ENCODE measurements at places on chromosomes 4 and X.
A peak's percentile ranks its signal among the peaks of the same experiment; 100 is the strongest.

- DNase-seq = no peak
Measured at GRCh38 chr4:13546941-13547484, 2.7 kb upstream of the NKX3-2 start.

GRCh38 chr4:174058846-174059245, 224.6 kb downstream of the FBXO8 start:
- DNase-seq = no peak

- no peak for DNase-seq
Measured at GRCh38 chr4:41874873-41875272, 60.4 kb upstream of the TMEM33 start.

DNA sequence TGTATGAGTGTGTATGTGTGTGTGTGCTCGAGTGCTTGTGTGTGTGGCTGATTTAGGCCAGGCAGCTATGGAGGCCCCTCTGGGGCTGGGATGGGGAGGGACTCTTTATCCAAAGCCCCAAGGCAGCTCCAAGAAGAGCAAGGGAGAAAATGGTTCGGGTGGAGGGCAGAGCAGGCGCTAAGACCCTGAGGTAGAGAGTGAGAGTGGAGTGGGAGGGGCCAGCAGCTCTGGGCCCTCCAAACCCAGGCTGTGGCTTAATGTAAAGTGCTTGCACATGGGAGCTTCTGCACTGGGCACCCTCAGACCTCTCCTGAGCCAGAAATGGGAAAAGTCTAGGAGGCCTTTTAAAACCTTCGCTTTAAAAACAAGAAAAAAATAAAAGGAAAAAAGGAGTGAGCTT, 233.5 kb upstream of the PSAPL1 start:
- no peak for DNase-seq

DNA sequence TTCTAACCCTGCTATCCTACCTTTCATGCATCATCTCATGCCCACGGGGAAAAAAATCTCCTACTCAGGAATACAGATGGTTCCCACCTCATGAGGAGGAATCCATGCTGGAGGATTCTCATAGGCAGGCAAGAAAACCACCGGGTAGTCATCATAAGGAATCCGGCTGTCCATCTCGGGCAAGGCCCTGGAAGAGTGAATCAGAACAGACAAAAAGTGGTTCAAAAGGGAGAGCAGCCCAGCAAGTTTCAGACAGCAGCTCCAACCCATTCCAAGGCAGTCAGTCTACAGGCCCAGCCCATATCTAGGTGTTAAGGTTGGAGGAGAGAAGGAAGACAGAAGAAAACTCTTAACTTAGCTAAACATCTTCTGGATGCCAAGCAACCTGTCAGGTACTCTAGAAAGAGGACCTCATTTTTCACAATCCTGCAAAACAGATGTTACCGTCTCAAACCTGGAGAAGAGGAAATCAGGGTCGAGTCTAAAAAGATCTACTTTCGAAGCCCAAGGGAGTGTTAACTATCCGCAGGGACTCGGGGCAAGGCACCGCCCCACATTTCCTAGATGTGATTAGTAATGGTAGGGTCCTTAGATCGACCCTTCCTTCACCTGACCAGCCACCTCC, 447 bp downstream of the PDZD11 start:
- no peak for DNase-seq

DNA sequence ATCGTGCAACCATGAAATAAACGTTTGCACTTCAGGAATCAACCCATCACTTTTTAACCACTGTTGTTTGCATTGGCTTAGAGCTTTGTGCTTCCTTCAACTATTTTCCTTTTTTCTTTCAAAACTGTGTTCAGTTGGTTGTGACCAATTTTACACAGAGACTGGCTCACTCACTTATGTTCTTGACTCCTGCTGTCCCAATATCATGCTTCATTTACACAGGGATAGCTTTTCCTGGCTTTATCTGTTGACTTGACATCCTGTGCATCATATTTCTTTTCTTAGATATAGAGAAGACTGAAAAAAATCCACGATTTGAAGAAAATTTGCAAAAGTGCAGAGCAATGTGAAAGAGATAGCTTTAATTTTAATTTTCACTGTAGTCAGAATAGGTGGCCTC, 38.8 kb downstream of the REPS2 start:
- no peak for DNase-seq

GRCh38 chr4:3239998-3240920, 8.7 kb upstream of the MSANTD1 start:
- DNase-seq = no peak

GRCh38 chrX:47380268-47380667, 9.9 kb downstream of the ZNF157 start:
- DNase-seq = peak; percentile 79

GRCh38 chr4:180947425-180947824, 1295.8 kb upstream of the TENM3 start:
- no peak for DNase-seq

DNA sequence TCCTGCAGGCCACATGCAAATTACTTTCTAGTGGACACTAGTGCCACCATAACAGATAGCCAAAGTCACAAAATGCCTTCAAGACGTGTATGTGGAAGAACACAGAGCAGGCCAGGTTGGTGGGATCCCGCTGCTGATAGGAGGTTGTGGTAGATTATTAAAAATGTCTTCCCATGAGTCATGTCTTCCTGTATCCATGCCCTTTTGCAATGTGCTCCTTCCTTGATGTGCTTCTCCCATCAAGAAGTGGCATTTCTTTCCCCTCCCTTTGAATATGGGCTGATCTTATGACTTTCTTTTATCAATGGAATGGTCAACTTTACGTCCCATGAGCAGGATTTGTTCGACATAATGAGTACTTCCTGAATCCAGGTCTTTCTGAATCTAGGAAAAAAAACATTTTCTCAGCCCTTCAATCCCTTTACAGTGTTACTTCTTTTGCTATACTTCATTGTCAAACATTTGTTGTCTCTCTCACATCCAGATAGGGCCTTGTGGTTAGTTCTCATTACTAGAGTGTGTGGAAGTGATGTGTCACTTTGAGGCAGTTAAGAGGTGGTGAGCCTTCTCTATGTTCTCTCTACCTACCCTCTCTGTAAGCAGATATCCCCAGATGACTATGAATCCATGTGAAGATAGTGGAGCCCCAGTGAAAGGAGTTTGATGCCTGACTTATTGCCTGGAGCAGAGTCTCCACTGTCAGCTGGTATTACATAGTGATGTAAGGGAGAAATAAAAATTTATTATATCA, 519.2 kb upstream of the DIPK2B start:
- no peak for DNase-seq

- DNase-seq = peak; percentile 44
Measured at GRCh38 chr4:109977854-109978501, 65.3 kb downstream of the EGF start.

DNA sequence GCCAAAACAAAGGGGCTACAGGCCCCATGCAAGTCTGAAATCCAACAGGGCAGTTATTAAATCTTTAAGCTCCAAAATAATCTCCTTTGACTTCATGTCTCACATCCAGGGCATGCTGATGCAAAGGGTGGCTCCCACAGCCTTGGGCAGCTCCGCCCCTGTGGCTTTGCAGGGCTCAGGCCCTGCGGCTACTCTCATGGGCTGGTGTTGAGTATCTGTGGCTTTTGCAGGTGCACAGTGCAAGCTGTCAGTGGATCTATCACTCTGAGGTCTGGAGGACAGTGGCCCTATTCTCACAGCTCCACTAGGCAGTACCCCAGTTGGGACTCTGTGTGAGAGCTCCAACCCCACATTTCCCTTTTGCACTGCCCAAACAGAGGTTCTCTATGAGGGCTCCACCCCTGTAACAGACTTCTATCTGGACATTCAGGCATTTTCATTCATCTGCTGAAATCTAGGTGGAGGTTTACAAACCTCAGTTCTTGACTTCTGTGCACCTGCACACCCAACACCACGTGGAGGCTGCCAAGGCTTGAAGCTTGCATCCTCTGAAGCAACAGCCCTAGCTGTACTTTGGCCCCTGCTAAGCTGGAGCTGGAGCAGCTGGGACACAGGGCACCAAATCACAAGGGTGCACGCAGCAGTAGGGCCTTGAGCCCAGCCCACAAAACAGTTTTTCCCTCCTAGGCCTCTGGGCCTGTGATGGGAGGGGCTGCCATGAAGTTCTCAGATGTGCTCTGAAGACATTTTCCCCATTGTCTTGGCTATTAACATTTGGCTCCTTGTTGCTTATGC, 154.8 kb upstream of the PDE5A start:
- no peak for DNase-seq

GRCh38 chrX:71296806-71297205, 4.7 kb upstream of the ITGB1BP2 start:
- no peak for DNase-seq

- peak; percentile 5 for DNase-seq
Measured at GRCh38 chrX:15334561-15334960, 762 bp downstream of the PIGA start.

DNA sequence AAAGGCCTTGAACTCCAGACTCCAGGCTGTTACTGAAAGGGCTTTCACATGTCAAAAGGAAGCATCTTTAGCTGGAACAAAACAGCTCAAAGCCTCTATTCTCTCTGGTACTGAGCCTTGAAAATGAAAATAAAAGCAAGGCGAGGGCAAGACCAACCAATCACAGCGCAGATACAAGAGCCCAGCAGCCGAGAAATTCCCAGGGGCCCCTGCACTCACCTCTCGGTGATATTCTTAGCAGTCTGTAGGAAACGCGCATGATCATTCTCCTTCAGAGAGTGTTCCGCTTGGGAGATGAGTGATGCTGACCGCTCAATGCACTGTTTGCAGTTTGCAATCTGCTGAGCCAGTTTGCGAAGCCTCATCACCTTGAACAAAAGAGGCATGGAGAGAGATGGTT, 138.1 kb downstream of the MID1 start:
- DNase-seq = no peak

DNA sequence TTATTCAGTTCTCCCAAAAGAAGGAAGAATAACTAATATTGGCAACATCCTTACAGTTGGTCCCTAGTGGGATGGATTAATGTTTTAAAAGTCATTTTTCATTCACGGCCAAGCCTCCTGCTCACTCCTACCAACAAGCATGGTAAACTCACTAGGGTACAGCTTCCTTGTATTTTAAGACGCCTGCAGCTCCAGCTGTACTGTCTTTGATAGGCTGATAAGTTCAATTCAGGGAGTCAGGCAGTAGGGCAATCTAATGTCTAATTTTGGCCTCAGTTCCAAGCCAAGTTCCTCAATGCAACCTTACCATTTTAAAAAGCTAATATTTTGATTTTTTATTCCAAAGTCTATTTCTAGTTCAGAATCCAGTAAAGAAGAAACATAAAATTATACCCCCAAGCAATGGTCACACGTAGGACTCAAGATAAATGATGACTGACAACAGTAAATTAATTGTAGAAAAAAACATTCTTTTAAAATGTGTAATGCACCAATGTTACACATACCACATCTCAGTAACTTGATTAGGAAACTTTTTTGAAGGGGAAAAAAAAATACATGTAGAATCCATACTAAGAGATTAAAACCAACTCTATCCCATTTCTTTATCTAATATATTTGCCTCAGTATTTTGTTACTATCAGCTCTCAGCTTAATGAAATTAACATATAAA, 9.3 kb downstream of the LCORL start:
- no peak for DNase-seq

DNA sequence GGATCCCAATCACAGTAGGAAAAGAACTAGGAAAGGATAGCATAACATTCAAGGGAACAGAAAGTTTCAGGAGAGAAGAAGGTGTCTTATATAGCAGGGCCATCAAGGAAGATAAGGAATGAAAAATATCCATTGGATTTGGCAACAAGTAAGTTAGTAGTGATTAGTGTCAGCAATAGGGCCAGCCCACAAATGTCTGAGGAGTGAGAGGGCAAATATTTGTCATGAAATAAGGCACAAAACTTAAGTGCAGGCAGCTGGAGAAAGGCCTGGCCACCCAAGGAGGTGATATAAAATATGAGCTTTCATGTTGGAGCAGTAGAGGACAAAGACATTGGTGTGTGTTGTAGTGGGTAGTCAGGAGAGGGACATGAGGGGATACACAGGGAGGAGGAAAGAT, 132.1 kb downstream of the COL4A6 start:
- no peak for DNase-seq

DNA sequence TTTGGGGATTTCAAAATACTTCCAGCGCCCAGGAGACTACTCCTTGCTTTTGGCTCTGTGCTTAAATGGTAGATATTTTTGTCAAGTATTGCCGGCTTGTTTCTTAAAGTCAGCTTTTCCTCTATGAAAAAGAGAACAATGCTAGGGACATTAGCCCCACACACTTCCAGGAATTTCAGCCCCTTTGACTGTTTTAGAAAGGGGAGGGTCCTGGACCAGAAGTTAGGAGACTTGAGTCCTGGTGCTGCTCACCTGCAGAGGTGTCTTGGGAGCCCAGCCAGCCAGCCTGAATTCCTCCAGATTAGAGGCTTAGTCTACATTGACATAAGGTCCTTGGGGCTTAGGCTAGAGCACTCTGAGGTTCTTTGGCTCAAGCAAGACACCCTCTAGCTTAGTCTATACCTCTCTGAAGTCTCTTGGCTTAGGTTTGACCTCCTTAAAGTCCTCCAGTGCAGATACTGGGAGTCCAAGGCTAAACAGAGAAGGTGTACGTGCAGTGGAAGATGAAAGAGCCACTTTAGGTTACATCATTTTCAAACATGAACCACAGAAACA, 1.6 kb upstream of the SETD7 start:
- DNase-seq = no peak

DNA sequence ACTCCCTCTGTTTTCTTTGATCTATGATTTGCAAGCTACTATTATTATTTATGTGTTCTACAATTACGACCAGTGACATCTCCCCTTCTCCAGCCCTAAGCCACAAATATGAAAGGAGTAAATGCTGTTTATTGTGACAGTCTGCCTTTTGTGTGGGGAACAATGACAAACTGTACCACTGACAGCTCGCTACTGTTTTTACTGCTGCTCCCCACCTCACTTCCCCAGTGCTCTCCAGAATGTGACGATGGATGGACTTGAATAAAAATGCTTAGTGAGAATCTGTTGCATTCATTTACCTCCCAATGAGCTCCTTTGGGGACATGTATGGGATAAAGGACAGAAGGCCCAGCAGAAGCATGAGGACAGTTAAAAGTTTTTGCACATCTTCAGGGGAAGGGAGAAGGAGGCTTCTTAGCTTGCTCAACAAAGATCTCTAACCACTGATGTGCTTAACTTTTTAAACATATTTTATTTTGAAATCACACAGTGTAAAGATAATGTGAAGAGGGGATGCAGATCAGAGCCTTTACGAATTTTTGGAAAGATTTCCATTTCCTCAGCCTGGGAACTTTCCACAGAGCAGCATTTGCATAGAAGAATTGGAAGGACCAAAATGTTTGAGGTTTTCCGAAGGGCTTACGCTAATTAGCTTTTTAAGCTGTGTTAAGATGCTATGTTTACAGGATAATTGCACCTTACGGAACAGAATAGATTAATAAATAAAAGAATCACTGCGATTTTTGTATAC, 485.1 kb upstream of the TENM3 start:
- DNase-seq = no peak

GRCh38 chr4:71593311-71593710, 190.6 kb downstream of the GC start:
- no peak for DNase-seq

- no peak for DNase-seq
Measured at GRCh38 chrX:22155126-22155525, 117.6 kb upstream of the CBLL2 start.

- no peak for DNase-seq
Measured at GRCh38 chrX:103734125-103734760, 23.5 kb downstream of the TMEM31 start.

- DNase-seq = peak; percentile 52
Measured at GRCh38 chrX:133670383-133670782, 255.1 kb upstream of the GPC4 start.

GRCh38 chrX:26557691-26558321, 341.8 kb downstream of the MAGEB5 start:
- DNase-seq = no peak

All from suppressor macrophage (primary cell).